ENCODE measurements at places on chromosomes 11 and 22.

GRCh38 chr11:65375012-65375411 is 7.4 kb downstream of the SLC25A45 start:
- no peak for DNase-seq

DNA sequence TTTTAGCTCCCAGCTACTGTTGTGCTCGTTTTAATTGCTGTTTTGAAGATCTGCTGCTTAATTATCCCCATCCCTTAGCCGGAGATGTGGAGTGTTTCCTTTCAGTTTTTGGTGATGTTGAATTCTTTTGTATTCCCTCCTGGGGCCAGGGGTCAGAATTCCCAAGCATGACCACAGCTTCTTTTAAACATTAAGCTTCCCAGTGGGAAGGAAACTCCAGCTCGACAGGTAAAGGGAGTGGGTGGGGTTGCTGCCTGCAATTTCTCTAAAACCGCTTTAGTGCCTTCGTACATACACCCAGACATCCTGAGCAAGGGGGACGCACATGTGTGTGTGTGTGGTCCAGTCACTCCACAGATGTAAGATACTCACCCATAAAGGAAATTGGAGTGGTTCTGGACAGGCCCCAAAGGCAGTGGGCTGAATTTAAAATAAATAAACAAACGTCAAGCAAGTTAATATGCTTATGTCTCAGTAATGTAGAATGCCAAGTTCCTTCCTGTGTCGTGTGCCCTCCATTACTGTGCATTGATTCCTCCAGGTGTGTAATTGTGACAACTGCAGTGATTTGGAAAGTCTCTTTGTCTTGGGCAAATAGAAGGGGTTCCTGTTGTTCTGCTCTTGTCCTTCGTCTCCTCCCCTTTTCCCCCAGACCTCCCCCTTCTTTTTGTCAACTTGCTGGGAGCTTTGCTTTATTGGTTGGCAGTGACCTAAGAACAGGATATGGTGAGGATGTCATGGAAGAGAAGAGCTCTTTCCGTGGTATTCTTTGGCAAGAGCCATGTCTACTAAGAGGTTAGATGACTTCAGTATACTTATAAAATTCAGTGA is 19.2 kb upstream of the ADSL start:
- DNase-seq = no peak

DNA sequence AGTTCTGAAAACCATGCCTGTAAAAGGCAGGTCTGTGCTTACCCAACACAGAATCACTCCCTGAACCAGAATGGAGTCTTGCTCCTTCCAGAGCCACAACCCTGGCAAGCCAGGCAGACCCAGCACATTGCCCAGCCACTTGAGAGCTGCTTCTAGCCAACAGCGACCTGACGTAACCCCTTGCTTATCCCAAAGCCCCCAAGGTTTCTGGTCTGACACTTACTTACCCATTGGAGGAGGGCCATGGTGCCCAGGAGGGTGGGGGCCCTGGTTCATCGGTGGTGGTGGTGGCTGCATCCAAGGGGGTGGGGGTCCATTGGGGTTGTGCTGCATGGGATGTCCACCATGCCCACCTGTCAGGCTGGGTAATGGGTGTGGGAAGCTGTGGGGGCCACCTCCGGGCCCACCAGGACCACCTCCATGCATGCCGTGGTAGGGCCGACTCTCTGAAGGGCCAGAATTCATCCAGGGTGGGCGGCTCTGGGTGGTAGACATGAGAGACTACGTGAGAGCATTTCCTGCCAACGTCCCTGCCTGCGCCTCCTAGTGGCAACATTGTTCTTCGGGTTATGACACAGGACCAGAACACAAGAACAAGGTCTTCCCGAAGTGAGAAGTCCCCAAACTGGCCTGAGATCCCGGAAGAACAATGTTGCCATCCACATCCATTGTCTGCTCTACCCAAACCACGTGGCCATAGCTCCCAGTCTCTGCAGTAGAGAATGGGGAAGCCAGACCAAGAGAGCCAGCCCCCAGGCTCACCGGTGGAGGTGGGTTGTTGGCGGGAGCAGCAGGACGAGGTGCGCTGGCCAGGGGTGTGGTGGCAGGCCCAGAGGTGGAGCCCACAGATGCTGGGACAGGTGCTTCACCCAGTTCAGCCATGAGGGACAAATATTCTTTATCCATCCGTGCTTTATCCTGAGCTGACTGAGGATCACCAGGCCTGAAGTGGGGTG is 7.8 kb upstream of the PYGM start:
- peak; percentile 35 for DNase-seq

GRCh38 chr11:11987503-11988022 is 20.9 kb downstream of the DKK3 start:
- DNase-seq = no peak

DNA sequence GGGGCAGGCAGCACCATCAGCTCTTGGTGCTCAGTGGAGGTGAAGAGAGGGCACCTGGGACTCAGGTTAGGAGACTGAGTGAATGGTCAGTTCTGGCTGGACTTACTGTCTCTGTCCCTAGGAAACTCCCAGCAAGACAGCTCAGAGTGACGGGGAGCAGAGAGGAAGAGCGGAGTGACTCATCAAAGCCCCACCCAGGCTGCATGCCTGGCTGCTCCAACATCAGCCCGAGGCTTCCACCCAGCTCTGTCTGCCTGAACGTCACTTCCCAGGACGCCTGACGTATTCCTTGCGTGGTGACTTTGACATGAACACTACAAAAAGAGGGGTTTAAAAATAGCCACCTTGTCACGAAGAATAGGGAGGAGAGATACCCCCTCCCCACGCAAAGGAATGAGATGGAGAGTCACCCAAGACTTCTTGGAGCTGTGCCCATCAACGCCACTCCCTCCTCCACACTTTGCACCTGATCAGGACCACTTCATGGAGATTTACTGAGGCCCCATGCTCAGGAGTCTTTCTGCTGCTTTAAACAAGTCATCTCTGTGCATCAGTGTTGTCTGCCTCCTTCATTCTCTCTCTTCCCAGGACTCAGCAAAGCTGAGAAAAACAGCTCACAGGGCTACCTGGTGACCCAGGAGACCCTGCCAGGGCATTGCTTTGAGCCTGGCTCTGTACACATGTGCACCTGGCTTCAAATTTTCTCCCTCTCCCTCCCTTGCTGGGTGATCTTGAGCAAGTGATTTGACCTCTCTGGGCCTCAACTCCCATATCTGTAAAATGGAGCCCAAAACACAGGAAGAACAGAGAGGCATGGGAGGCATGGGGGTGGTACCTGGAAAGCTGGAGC is 83.1 kb downstream of the MN1 start:
- no peak for DNase-seq

GRCh38 chr22:27895600-27895999 is 23.5 kb downstream of the PITPNB start:
- DNase-seq = no peak

- no peak for DNase-seq
Measured at GRCh38 chr11:82315093-82315492, 418.6 kb downstream of the FAM181B start.

- DNase-seq = no peak
Measured at GRCh38 chr11:114705280-114706024, 27.1 kb downstream of the NXPE2 start.

DNA sequence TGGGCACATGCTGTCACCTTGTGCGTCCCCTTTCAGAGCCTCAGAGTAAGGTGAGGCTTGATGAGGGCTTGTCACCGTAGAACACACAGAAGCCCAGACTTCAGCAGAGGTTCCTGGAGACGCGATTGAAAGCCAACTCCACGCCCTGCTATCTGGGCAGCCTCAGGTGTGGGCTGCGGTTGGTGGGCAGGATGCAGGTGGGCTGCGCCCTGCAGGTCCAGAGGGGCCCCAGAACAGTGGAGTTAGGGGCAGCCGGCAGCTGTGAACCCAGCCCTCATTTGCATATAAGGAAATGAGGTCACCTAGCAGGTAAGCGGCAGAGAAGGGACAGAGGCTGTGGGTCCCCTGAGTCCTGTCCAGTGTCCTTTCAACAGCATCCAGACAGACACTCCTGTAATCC is 15.4 kb downstream of the PHLDA2 start:
- no peak for DNase-seq

DNA sequence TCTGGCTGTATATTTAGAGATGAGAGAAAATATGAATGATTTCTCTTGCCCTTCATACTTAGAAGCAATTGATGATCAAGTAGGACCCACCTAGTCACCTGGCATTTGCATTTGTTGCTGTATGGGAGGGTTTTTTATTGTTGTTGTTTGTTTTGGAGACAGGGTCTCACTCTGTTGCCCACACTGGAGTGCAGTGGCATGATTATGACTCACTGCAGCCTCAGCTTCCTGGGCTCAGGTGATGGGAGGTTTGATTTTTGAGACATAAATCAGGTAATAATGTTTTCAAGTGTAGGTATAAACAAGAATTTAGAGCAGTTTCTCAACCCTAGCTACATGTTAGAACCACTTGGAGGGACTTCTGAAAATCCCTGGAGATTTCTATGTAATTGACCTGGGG is 63.0 kb downstream of the TNRC6B start:
- peak; percentile 30 for DNase-seq

GRCh38 chr11:107996006-107996776 is 12.5 kb upstream of the CUL5 start:
- no peak for DNase-seq

GRCh38 chr22:48835857-48836672 is 991.6 kb downstream of the BRD1 start:
- DNase-seq = no peak

- DNase-seq = no peak
Measured at GRCh38 chr11:41379084-41379483, 80.4 kb downstream of the LRRC4C start.

GRCh38 chr11:131944736-131945135 is 574.3 kb downstream of the NTM start:
- DNase-seq = no peak

GRCh38 chr11:113045146-113045545 is 83.9 kb downstream of the NCAM1 start:
- no peak for DNase-seq

GRCh38 chr11:123073343-123074057 is 11.6 kb upstream of the HSPA8 start:
- DNase-seq = no peak
